ENCODE measurements at places on chromosomes 2 and 18. TPM values are rescaled to one million over a fixed set of nuclear protein-coding genes. Genes with fewer than 3 reads are reported as not detected.

The PGAP1 gene
- total RNA-seq: 4.7 TPM

The EGR4 gene
- not detected for total RNA-seq

The LNPK gene
- 20.8 TPM for total RNA-seq

The TRIB2 gene
- 8.4 TPM for total RNA-seq

The WDR12 gene
- 95.7 TPM for total RNA-seq

DNA sequence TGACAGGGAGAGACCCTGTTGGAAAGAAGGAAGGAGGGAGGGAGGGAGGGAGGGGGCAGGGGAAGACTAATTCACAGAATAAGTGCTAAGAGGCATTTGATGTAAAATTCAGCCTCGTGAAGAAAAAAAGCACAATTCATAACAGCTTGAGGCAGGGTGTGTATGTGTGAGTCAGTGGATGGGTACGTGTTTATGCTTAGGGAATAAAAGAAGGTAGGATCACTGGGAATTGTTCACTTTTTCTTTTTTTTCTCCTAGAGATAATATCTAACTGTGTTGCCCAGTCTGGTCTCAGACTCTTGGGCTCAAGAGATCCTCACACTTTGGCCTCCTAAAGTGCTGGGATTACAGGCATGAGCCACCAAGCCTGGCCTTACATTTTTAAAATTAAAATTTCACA is 39.2 kb downstream of the WDR33 start:
- DNase-seq: no peak
- H3K27ac ChIP-seq: no peak overlapping the region
- H3K27me3 ChIP-seq: no peaks in the 10 kb centered on the region

- no peak overlapping the region for H3K27ac ChIP-seq
- peaks cover 18% of the 10 kb centered on the region for H3K4me1 ChIP-seq
- H3K27me3 ChIP-seq: no peaks in the 10 kb centered on the region
- H3K4me3 ChIP-seq: no peak overlapping the region
- 0 out of 2 replicates have a peak, but pooled peaks cover 4% of the 10 kb centered on the region for H3K36me3 ChIP-seq
- DNase-seq: no peak
Observed at GRCh38 chr2:229888031-229888430, 33.8 kb downstream of the TRIP12 start.

DNA sequence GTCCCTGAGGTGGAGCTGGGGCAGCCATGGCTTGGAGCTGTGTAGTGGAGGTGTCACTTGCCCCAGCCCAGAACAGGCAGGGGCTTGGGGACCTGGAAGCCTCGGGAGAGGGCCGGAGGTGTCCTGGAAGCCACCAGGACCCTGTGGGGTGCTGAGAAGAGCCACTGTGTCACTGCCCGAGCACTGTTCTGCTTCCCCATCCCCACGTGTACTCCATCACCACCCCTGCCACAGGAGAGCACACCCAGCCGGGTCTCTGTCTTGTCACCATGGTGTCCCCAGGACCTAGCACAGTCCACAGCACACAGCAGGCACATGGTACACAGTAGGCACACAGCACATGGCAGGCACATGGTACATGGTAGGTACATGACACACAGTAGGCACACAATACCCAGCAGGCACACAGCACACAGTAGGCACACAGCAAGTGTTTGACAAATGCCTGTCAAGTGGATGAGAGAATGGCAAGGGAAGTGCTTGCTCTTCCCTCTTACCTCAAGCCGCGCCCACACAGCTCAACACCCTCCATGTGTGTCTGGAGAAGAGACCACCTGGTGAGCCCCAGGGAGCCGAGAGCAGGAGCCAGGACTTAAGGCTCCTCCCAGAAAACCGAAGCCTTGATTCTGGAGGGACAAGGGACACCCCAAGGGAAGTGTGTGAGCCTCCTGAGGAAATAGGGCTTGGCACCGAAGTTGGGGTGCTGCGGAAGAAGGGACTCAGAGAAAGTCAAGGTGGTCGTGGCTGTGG is 13.3 kb downstream of the MBP start:
- DNase-seq: no peak
- H3K4me3 ChIP-seq: no peak overlapping the region
- no peaks in the 10 kb centered on the region for H3K27me3 ChIP-seq
- peaks cover 26% of the 10 kb centered on the region for H3K4me1 ChIP-seq

- no peaks in the 10 kb centered on the region for H3K27me3 ChIP-seq
- no peak overlapping the region for H3K4me3 ChIP-seq
- H3K27ac ChIP-seq: no peak overlapping the region
- H3K36me3 ChIP-seq: no peaks in the 10 kb centered on the region
- H3K4me1 ChIP-seq: no peaks in the 10 kb centered on the region
Observed at GRCh38 chr2:203890733-203891132, 23.2 kb downstream of the CTLA4 start.

- no peaks in the 10 kb centered on the region for H3K27me3 ChIP-seq
- no peak overlapping the region for H3K27ac ChIP-seq
- H3K36me3 ChIP-seq: no peaks in the 10 kb centered on the region
- H3K4me3 ChIP-seq: no peak overlapping the region
- no peaks in the 10 kb centered on the region for H3K4me1 ChIP-seq
Observed at GRCh38 chr2:37839991-37840390, 85.1 kb upstream of the RMDN2 start.

- no peak for DNase-seq
- H3K4me1 ChIP-seq: peaks cover 6% of the 10 kb centered on the region
- no peaks in the 10 kb centered on the region for H3K27me3 ChIP-seq
- no peak overlapping the region for H3K27ac ChIP-seq
Observed at GRCh38 chr18:13354402-13354801, 135.8 kb downstream of the LDLRAD4 start.

DNA sequence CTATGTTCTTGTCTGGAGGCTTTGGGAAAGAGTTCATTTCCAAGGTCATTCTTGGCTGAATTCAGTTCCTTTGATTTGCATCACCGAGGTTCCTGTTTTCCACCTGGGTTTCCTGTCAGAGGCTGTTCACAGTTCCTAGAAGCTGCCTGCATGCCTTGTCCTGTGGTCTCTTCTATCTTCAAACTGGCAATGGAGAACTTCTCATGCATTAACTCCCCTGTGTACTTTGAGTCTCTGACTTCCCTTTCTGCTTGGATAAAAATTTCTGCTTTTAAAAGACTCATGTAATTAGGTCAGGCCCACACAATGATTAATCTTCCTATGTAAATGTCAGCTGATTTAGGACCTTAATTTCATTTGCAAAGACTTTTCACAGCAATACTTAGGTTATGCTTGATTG is 499.3 kb upstream of the FANCL start:
- no peaks in the 10 kb centered on the region for H3K27me3 ChIP-seq
- H3K4me3 ChIP-seq: no peak overlapping the region
- DNase-seq: no peak
- H3K4me1 ChIP-seq: no peaks in the 10 kb centered on the region

DNA sequence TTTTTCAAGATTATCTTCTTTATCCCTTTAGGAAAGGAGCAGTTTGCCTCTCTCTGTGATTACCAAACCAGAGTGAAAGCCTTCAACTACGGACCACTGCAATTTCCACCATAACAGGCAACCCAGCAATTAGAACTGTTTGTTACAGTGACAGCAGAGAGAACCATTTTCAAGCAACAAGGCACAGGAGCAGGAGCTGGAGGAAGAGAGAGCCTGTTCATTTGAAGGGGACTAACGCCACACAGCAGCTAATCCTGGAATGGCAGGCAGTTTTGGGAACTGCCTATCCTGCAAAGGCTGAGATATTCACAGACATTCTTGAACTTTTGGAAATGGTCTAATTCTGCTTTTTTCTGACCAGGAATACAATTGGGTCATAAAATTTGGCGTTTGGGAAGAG is 1541.9 kb upstream of the PIK3C3 start:
- H3K36me3 ChIP-seq: no peaks in the 10 kb centered on the region
- no peak overlapping the region for H3K27ac ChIP-seq
- H3K27me3 ChIP-seq: no peaks in the 10 kb centered on the region
- no peaks in the 10 kb centered on the region for H3K4me1 ChIP-seq
- no peak for DNase-seq
- no peak overlapping the region for H3K4me3 ChIP-seq

DNA sequence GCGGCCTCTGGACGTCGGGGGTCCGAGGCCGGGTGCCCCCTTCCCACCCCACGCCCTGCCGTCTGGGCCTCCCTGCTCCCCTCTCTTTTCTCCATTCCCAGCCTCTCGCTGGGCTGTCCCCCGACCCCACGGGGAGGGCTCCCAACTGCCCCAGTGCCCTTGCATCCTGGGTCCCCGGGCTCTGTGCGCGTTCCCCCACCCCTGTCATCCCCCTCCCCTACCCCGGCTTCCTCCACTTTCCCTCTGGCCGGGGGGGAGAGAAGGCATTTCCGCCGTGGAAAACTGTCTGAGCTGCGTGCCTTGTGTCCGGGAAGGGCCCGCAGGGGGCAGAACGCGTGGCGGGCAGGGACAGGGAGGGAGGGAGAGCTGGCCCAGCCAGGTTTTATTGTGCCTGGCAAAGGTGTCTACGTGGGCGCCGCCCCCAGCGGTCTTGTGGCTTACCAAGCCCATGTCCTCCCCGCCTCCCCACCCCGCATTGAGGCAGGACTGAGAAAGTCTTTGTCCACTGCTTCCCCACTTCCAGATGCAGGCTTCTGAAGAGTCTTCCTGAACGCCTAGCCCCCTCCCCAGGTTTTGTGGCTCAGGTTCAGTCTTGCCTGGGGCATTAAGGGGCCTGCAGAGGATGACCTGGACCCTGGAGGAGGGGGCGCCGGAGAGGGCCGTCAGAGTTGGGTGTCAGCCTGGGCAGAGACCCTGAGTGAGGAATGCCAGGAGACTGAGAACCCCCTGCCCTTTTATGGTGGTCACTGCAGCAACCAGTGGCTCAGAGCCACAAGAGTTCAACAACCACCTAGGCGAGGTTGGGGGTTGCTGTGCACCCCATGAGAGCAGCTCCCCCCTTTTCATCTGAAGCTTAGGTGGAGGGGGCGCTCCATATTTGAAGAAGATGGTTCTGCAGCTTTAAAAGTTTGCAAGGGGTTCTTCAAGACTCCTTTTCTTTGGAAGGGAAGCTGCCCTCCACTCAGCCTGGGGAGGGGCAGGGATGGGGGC is 1.3 kb downstream of the ITM2C start:
- peaks cover 29% of the 10 kb centered on the region for H3K4me1 ChIP-seq
- H3K27me3 ChIP-seq: no peaks in the 10 kb centered on the region
- no peaks in the 10 kb centered on the region for H3K36me3 ChIP-seq
- peak overlapping the region; percentile 97 for H3K4me3 ChIP-seq
- H3K27ac ChIP-seq: peak overlapping the region; percentile 33
- no peak for DNase-seq

GRCh38 chr2:88517759-88518201 is 65.3 kb upstream of the FOXI3 start:
- DNase-seq: no peak
- H3K4me3 ChIP-seq: no peak overlapping the region
- H3K27me3 ChIP-seq: no peaks in the 10 kb centered on the region
- no peaks in the 10 kb centered on the region for H3K4me1 ChIP-seq
- H3K36me3 ChIP-seq: no peaks in the 10 kb centered on the region
- H3K27ac ChIP-seq: no peak overlapping the region

DNA sequence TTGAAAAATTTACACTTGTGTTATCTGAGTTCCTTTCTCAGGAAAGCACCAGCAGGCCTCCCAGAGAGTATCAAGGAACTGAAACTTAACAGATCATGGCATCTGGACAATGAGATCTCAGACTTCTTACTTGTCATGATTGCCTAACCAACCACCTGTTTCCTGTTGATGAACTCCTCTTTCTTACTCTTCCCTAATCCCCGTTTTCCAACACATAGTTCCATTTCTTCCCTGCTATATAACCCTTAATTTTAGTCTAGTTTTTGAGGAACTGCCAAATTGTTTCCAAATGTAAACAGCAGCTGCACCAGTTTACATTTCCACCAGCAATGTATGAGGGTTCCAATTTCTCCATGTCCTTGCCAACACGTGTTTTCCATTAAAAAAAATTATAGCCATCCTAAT is 6.1 kb upstream of the FAM171B start:
- no peak for DNase-seq
- H3K27me3 ChIP-seq: no peaks in the 10 kb centered on the region
- no peak overlapping the region for H3K27ac ChIP-seq
- H3K4me1 ChIP-seq: no peaks in the 10 kb centered on the region
- H3K36me3 ChIP-seq: no peaks in the 10 kb centered on the region
- H3K4me3 ChIP-seq: no peak overlapping the region

DNA sequence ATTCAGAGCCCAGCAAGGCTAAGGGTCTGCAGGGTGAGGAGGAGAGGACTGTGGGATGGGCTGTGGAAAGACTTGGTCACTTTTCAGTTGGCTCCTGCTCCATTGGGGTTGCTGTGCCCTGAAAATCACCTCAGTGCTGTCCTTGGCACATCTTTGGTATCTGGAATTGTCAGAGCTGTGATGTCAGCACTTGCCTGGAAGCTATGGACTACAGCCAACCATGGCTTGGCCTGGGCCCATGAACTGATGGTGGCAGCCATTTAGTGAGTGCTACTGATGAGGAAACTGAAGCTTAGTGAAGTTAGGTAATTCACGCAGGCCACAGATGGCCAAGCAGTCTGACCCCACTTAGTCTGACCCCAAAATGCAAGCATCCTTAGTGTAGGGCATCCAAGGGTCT is 121.8 kb upstream of the SERPINE2 start:
- no peaks in the 10 kb centered on the region for H3K4me1 ChIP-seq
- no peaks in the 10 kb centered on the region for H3K27me3 ChIP-seq
- no peak for DNase-seq
- no peak overlapping the region for H3K27ac ChIP-seq

GRCh38 chr2:66198873-66199272 is 236.1 kb upstream of the MEIS1 start:
- no peaks in the 10 kb centered on the region for H3K4me1 ChIP-seq
- no peaks in the 10 kb centered on the region for H3K36me3 ChIP-seq
- H3K27me3 ChIP-seq: no peaks in the 10 kb centered on the region
- no peak for DNase-seq
- no peak overlapping the region for H3K27ac ChIP-seq
- H3K4me3 ChIP-seq: no peak overlapping the region

GRCh38 chr2:41701231-41701630 is 346.6 kb upstream of the PKDCC start:
- H3K27me3 ChIP-seq: no peaks in the 10 kb centered on the region
- no peak for DNase-seq
- no peaks in the 10 kb centered on the region for H3K4me1 ChIP-seq
- no peak overlapping the region for H3K4me3 ChIP-seq

GRCh38 chr2:64629329-64629781 is 24.4 kb downstream of the SERTAD2 start:
- peaks cover 8% of the 10 kb centered on the region for H3K4me1 ChIP-seq
- H3K4me3 ChIP-seq: no peak overlapping the region
- no peak for DNase-seq

DNA sequence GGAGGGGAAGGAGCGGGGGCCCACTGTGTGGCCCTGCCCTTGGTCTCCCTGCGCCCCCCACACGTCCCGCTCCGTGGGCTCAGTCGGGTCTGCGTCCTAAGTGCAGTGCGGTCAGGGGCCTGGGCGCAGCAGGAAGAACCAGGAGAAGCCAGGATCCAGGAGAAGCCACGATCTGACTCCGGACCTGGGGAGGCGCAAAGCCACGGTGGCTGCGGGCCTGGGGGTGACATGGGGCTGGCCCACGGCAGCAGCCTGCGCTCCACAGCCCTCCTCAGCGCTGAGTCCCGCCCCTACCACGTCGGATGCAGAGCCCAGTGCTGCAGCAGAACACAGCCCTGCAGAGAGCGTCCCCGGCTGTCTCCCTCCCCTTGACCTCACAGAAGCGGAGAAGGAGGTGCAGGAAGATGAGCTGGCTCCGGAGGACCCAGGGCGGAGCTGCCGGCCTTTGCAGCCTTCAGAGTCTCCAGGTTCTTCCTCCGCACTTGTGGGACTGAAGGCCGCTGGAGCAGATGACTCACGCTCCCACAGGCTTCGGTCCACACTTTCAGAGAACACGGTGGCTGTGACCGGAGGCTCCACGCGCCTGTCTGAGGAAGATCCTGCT is 589.2 kb upstream of the SALL3 start:
- H3K4me1 ChIP-seq: no peaks in the 10 kb centered on the region
- no peak overlapping the region for H3K4me3 ChIP-seq
- no peaks in the 10 kb centered on the region for H3K27me3 ChIP-seq
- H3K27ac ChIP-seq: no peak overlapping the region
- H3K36me3 ChIP-seq: no peaks in the 10 kb centered on the region
- no peak for DNase-seq

- DNase-seq: no peak
- no peaks in the 10 kb centered on the region for H3K27me3 ChIP-seq
- no peak overlapping the region for H3K27ac ChIP-seq
- no peak overlapping the region for H3K4me3 ChIP-seq
Observed at GRCh38 chr2:223055836-223056235, 3.8 kb downstream of the KCNE4 start.
